ENCODE measurements at places on chromosomes 16 and 17.

DNA sequence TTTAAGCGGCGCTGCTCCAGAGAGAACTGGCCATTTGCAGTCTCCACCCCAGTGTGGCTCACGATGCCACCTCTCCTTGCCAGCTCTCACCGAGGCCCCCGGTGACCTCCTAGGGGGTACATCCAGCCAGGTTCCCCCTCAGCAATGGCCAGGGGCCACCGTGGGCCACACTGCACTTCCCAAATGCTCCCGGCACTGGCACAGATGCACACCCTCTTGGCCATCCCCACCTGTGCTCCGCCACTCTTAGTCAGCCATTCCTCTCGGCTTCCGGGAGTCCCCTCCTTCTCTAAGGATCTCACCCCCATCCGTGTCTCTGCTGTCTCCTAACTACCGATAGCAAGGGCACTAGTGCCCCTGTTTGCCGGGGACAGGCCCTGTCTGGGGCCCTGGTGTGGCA is 25.8 kb downstream of the MLYCD start:
- DNase-seq, result no peak

GRCh38 chr17:29039764-29040598 is 3.0 kb upstream of the PIPOX start:
- no peak for DNase-seq

- DNase-seq, result no peak
These were observed 28.8 kb downstream of the ORC6 start for GRCh38 chr16:46718214-46718613.

GRCh38 chr17:72150632-72151460 is 30.0 kb downstream of the SOX9 start:
- no peak for DNase-seq

Data from GM13976 (cell line).